ENCODE measurements at places on chromosomes 5 and 9.

GRCh38 chr5:180353048-180353979, at the start of gene GFPT2:
TSS of gene GFPT2 (minus strand) at chr5:180353336. CDS start at chr5:180353217, 119 bp downstream.
- peak; percentile 73 for DNase-seq

- no peak for DNase-seq
Observed at GRCh38 chr5:136162008-136162407, 29.4 kb downstream of the SMAD5 start.

GRCh38 chr9:115733318-115734110, 420.1 kb upstream of the PAPPA start:
- DNase-seq: no peak

- no peak for DNase-seq
Observed at GRCh38 chr5:143741421-143741820, 70.5 kb upstream of the HMHB1 start.

DNA sequence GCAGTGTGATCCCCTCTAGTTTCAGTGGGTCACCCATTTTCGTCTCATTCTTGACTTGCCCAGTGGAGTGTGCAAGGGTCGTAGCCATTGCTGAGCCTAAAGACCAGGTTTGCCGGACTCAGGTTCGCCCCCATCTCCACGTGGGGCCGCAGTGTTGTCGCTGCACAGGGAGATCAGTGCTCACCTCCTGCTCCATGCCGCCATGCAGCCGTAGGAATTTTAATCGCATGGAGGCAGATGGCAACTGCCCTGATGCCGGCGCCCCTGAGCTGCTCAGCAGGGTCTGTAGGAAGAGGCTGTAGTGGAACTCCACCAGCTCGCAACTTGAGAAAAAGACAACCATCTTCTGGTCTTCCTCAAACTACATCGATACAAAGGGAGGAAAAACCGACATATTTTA, 24.1 kb downstream of the DDX31 start:
- no peak for DNase-seq

GRCh38 chr5:5492087-5492933, 69.8 kb downstream of the ICE1 start:
- DNase-seq: peak; percentile 17

GRCh38 chr5:72041654-72042053, 65.6 kb upstream of the MAP1B start:
- no peak for DNase-seq

All from stimulated activated CD4-positive, alpha-beta T cell treated with anti-CD3 and anti-CD28 coated beads, Interleukin-4, amount 100 ng/mL, for 4 hours (primary cell).